ENCODE measurements at places on chromosomes 11 and 22.

- DNase-seq = peak; percentile 72
Measured at GRCh38 chr22:43343670-43344519, 723 bp upstream of the SCUBE1 start.

GRCh38 chr11:18775492-18776292 is 15.9 kb downstream of the PTPN5 start:
- DNase-seq = peak; percentile 92

DNA sequence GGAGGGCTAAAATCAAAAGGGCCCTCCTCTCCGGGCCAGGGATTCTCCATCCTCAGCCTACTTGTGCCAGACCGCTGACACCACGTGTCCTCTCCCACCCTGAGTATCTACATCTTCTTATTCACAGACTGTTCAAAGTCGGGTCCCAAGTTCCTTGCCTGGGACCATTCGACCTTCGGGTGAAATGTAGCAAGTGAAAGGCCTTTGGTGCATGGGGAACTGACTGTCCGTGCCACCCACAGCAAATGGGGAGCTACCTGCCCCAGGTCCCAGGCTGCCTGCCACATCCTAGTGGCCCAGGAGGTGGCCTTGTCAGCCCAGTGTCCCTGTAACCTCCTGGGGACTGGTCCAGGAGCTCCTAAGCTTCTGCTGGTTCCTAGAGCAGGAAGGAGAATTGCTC is 67.3 kb downstream of the RTL6 start:
- no peak for DNase-seq

- DNase-seq = no peak
Measured at GRCh38 chr22:29078036-29078868, 5.4 kb downstream of the KREMEN1 start.

- DNase-seq = no peak
Measured at GRCh38 chr22:31332886-31333285, 13.3 kb downstream of the PATZ1 start.

- peak; percentile 21 for DNase-seq
Measured at GRCh38 chr11:100863080-100863581, 176.0 kb downstream of the ARHGAP42 start.

DNA sequence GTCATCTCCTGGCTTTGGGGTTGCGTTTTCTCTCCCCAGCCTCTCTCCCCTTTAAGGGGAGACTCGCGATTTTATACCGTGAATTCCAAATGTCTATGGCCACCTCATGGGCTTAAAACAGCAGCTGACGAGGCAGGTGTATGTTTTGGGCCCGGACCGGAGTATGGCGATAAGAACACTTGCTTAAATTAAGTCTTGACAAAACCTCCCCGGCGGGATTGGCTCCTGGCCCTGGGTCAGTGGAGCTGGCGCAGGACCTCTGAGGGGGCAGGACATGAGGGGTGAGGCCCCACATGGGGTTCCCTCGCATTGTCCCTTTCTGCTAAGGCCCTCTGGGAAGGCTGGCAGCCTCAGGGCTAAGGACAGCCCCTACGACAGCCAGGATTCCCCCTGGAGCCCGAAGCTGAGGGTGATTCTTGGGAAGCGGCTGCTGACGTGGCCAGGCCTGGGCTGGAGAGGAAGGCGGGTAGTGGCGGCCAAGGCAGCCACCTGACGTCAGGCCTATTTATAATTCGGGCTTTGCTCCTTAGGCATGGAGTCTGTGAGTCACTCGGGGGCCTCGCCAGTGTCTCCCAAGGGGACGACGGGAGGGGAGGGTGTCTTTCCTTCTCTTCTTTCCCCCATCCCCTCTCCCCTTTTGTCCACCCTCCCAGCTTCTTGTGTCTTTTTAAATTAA is 12.7 kb downstream of the MYO18B start:
- DNase-seq = no peak

GRCh38 chr11:76277298-76278175 is 71.2 kb upstream of the WNT11 start:
- peak; percentile 33 for DNase-seq

DNA sequence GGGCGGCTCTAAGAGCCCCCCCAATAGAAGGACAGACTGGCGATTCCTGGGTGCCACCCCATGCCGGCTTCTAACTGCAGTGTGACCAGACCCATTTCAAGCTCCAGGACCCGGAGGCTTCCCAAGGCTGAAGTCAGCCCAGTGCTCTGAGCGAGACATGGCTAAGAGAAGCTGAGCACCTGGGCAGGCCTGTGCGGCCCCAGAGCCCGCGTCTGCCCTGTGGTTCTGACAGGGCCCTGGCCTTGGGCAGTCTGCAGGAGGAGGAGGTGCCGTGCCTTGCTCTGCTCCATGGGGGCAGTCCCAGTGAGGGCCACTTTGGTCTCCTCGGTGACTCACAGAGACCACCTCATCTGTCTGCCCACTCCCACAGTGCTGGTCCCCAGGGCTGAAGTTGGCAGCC is 1314.2 kb downstream of the BRD1 start:
- no peak for DNase-seq

DNA sequence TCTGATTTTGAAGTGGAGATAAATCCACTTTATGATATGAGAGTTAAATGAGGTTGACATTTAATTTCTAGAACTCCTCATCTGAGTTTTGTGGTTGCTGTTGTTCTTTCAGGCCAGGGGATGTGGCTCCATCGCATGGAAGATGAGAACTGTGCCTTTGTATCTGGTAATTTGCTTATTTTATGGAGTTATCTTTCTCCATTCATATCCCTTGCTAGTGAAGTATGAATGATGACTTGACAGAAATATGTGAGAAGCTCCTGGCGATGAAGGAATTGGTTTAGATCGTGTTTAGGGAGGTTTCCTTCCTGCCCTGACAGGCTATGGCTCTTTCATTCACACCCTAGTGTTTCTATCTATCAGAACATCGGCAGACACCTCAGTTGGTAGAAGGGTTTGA is 393.7 kb downstream of the ETS1 start:
- no peak for DNase-seq

- DNase-seq = no peak
Measured at GRCh38 chr11:66814678-66815077, 28.6 kb upstream of the RCE1 start.

GRCh38 chr11:120270386-120270785 is 30.4 kb downstream of the POU2F3 start:
- DNase-seq = no peak

DNA sequence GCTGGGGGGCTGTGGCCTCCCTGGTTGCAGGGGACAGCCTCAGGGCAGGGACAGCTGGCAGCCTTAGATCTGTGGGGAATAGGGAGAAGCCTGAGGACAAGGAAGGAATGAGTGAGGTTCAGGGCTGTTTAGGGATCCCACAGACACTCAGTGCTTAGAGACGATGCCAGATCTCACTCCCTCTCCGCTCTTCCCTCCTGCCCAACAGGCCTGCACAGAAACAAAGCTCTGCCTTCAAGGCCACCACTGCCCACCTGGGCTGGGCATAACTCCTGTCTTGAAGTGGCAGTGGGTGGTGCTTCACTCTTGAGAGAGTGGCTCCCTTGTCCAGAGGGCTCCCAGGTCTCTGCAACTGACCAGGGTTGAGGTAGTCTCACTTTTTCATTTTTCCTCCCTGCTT is 13.1 kb upstream of the CENATAC start:
- DNase-seq = no peak

- DNase-seq = peak; percentile 21
Measured at GRCh38 chr22:26484360-26484706, 656 bp downstream of the SRRD start.

DNA sequence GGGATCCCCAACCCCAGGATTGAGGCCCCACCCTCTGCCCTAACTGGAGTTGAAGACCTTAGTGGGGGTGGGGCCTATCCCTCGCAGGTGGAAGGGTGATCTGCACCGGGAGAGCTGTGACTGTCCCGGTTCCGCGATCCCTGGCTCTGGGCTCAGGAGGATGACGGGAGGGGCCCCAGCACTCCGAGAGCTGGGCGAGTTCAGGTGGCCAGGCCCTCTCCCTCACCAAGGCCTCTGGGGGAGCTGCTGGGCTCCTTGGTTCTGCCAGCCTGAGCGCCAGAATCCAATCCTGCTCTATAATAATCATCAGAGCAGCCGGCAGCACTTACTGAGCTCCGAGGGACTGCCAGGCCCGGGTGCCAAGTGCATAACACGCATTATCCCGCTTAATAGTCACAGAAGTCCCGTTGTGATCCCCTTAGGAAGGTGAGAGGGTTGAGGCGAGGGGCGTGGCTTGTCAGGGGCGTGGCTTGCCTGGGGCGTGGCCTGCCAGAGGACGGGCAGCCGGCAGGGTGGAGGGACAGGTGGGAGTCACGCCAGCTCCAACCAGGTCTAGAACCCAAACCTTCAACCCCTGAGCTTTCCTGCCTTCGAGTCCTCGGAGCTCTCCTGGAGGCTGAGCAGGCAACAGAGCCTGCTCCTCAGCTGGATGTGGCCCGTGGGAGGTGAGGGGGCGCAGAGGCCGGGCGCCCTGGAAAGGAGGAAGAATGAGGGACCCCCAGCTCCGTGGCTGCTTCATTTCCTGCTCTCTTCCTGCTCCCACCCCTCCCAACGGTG is 7.3 kb upstream of the SYT7 start:
- DNase-seq = peak; percentile 85

DNA sequence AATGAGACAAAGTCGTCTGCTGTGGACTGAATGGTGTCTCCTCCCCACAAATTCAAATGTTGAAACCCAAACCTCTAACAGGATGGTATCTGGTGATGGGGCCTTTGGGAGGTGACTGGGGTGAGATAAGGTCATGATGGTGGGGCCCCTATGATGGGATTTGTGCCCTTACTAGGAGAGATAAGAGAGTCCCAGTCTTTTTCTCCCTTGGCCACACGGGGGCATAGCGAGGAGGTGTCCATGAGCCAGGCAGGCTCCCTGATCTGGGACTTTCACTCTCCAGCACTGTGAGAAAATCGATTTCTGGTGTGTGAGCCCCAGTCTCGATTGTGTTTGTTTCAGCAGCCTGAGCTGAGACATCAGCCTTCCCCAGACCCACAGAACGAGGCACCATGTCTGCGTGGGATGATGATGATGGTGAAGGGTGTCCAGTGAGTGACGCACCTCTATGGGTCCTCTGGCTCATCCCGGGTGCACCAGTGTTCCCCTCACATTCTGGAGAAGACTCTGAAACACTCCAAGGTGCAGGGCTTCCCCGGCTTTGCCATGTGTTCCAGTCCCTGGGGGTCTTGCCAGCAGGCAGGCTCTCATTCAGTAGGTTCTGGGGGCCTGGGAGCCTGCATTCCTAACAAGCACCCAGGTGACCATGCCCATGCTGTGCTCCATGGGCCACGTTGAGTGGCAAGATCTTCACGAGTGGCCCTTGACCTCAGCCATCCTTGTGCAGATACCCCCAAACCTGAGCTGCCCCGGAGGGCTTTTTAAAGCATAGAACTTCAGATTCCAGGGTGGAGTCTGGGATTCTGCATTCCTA is 363.0 kb downstream of the CTTN start:
- DNase-seq = peak; percentile 41

DNA sequence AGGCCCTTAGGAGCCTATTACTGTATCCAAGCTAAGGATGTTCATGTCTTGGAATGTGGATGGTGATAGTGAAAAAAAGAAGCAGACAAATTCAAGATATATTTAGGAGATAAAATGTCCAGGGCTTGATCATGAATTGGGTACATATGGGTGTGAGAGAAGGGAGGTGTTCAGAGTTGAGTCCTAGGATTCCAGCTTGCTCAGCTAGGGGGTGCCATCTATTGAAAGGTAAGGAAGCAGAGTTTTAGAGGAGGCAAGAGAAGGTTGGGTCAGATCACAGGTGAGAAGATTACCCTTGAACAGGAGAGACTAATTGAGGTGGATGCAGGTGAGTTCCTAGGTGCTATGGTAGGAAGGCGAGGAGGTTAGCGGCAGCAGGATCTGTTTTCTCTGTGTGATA is 60.5 kb downstream of the GRAMD1B start:
- DNase-seq = peak; percentile 32

- peak; percentile 87 for DNase-seq
Measured at GRCh38 chr22:20430720-20431510, 6.7 kb downstream of the SCARF2 start.

All from GM23338 (cell line).